Foreskin melanocyte (primary cell): ENCODE measurements at places on chromosomes 6 and 20.
A peak's percentile ranks its signal among the peaks of the same experiment; 100 is the strongest.

DNA sequence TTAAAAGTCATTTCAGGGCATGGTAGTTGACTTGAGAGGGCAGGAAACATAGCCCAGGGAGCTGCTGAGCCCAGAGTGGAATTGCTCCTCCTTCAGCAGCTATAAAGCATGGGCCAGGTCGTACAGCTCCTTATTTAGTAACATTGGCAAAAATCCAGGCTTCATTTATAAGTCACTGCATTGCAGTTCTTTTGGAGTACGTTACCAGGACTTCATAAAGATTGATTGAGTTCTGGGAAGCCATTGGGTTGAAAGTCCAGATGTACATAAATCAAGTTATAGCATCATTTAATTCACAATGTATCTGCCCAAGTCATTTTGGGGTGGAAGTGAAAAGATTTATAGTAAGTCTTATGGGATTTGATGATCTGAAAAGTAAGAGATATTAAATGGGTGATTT, 53.0 kb upstream of the ANKEF1 start:
- DNase-seq, result no peak

DNA sequence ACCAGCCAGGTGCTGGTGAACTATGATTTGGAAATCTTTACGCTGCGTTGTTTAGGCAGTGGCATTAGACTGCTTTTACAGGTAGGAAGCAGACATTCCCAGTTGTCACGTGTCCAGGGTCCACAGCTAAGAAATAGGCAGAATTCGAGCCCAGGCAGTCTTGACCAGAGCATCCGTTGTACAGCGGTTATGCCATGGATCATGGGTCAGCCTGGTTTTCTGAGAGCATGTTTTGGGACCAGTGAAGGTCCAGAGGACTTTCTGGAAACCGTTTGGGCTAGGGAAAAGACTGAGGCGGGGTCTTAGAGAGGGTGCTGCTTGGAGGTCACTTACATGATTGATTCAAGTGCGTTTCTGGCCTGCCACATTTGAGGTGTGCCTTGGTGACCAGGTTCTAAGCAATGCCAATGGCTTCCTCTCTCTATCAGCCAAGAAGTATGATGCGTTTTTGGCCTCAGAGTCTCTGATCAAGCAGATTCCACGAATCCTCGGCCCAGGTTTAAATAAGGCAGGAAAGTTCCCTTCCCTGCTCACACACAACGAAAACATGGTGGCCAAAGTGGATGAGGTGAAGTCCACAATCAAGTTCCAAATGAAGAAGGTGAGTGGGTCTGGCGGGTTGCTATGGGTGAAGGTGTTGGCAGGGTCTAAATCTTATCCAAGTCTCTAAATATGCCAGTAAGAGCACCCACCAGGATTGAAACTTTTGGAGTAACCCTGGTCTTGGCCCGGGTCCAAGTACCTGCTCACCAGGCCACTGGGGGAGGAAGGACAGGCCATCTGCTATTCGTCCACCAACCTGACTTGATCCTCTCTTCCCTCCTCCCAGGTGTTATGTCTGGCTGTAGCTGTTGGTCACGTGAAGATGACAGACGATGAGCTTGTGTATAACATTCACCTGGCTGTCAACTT, 1.8 kb downstream of the RPL10A start:
- DNase-seq, result no peak

DNA sequence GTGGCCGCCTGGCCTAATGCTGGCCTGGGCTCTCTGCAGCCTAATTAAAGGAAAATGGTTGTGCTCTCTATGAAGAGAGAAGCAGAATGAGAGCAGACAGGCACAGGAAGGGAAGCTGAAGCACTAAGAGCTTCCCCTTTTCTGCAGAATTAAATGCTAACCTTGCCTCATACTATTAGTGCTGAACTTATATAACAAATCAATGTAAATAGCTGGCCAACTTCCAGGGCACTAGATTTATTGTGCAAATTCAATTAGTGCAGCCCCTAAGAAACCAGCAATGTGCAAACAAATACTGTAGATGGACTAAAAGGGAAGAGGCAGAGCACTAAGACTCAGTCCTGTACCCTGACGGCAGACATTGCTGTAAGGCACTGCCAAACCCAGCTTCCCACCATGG, 36.1 kb upstream of the INSM1 start:
- no peak for DNase-seq

- DNase-seq, result no peak
Measured at GRCh38 chr6:13177664-13178063, 150.7 kb downstream of the TBC1D7 start.

DNA sequence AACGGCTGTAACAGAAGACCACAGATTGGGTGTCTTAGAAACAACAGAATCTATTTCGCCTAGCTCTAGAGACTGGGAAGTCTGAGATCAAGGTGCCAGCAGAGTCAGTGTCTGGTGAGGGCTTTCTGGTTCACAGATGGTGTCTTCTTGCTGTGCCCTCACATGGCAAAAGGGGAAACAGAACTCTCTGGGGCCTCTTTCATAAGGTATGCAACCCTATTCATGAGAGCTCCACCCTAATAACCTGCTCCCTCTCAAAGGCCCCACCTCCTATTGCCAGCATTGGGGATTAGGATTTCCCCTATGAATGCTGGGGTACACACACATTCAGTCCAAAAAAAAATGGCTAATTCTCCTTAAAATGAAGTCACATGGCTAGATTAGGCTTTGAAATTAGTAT, 10.0 kb downstream of the TXNDC5 start:
- DNase-seq, result no peak

GRCh38 chr20:63536997-63537524, at the start of gene PTK6:
Gene PTK6 (minus strand): TSS chr20:63537376. CDS start chr20:63537314, 62 bp downstream.
- DNase-seq, result no peak

- no peak for DNase-seq
Measured at GRCh38 chr20:62425281-62426058, 1.9 kb downstream of the RBBP8NL start.

DNA sequence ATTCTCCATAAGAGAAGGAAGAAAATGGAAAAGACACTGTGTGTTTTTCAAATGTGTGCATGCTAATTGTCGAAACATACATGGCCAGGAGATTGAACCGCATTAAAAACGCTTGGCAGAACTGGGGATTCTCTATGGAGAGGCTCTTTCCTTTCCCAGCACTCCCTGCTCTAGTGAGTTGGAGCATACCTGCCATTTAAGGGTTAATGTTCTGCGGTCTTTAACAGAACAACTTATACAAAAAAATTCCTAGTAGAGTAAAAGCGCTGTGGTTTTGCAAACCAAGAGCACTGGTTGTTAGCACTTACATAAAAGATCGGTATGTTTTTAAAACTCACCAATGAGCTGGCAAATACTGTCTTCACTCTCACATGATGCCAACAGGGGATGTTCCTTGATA, 1.5 kb downstream of the TAGAP start:
- DNase-seq, result no peak

DNA sequence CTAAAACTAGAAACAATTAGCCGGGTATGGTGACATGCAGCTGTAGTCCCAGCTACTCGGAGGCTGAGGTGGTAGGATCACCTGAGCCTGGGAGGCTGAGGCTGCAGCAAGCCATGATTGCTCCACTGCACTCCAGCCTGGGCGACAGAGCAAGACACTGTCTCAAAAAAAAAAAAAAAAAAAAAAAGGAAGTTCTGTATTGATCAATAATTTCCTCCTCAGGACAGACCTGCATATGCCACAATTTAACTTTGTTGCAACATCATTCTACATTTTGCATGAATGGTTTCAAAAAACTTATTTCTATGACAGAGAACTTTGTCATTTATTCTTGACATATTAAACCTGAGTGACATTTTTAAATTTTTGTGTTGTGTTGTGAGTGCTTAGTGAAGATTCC, 5.5 kb downstream of the DNAJC5 start:
- DNase-seq, result no peak

DNA sequence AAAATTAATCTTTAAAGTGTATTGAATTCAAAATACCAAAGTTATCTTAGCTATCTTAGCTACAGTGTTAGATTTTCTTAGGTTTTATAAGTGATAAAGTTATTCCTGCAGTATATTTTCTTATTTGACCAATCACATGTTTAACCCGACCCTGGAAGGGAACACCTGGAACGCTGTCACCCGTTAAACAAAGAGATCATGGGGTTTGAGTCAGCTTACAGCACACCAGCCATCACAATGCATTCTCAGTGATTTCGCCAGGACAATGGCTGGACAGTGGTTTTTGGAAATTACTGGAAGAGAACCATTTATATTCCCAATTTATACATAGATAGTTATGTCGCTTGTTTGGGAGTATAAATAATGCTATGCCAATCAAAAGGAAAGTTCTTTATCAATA, 10.5 kb downstream of the C6orf118 start:
- DNase-seq, result no peak

GRCh38 chr20:33770005-33770404, 38.2 kb downstream of the ZNF341 start:
- DNase-seq, result no peak

GRCh38 chr6:135372758-135373157, 124.8 kb downstream of the AHI1 start:
- no peak for DNase-seq

GRCh38 chr6:35181308-35181932, 32.3 kb upstream of the SCUBE3 start:
- no peak for DNase-seq

- DNase-seq, result no peak
Measured at GRCh38 chr6:163371129-163371528, 43.4 kb upstream of the QKI start.

DNA sequence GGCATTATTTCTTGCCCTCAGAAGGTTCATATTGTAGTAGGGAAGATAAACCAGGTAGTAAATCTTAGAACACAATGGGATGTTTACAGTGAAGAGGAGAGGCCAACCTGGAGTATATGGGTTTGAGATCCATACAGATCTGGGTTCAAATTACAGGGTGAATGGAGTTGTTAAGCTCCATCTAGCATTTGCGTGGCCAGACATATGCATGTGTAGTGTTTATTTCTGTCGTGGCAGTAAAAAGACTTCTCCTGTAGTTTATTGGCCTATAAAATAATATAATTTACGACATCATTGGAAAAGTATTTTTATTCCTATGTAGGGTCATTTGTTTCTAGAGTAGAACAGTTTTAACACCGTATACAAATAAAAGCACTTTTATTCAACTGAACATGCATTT, 25.2 kb upstream of the TULP4 start:
- DNase-seq, result no peak

DNA sequence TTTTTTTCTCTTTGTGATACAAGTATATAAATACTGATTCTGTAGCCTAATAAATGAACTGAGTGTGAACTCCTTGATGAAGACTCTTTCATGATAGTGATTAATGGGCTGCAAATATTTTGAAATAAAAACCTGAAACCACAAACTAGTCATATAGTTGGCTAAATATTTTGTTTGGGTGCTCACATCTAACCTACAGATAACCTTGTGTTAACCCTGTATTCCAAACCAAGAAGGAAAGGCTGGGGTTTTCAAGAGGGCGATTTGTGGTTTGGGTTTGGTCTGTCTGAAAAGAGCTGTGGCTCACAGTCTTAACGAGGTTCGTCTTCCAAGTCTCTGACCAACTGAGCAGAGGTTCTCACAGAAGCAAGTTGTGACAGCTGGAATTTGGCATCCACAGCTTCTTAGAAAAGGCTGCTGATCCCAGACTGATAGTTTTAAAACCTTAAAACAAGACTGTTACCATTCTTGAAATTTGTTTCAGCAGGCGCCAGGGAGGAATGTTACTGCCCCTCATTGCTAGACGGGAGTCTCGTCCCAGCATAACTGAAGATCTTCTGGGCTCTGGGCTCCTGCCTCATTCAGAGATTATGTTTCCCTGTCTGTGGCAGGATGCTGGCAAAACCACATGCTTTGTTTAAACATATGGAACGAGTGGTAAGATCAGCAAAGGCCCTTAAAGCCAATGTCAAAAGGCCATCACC, 736.4 kb upstream of the MARCKS start:
- DNase-seq, result no peak

DNA sequence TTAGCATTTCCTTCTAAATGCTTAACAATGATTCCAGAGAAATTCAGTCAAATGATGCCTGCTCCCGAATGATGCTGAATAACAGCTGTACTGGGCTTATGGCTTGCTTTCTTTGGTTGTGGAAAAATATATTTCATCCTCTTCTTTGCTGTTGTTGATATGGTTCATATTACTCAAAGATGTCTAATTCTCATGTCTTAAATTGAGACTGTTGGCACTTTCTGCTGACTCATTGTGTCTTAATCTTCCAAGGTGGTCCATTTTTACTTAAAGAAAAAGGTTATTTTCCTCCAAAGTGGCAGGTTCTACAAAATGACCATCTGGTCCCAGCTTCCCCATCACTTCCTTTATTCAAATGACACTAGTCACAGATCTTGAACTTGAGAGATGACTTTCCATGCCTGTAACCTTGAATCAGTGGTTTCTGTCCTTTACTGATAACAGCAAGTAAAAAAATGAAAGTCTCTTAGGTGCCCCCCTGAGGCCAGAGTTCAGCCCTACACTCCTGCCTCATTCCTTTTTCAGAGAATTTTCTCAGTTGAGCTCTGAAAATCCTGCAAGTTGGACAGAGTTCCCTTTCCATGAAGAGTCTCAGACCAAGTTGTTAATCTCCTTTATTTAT, 6.9 kb downstream of the SNAP25 start:
- DNase-seq, result no peak

DNA sequence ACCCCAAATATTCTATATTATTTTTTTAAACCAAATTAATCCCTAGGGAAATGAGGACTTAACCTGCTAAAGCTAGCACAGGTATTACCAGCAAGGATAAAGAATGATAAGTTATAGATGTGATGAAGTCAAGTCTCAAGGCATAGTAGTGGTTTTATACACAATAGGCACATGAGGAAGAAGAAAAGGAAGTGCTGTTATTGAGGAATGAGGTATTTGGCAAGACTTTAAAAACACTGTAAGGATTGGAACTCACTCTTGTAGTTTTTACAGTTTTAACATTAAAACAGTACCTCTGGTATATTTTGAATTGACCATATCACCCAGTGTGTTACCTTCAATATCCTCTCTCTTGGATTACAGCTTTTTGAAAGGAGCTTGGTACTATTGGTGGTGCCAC, 54.6 kb downstream of the PHF3 start:
- DNase-seq, result no peak

DNA sequence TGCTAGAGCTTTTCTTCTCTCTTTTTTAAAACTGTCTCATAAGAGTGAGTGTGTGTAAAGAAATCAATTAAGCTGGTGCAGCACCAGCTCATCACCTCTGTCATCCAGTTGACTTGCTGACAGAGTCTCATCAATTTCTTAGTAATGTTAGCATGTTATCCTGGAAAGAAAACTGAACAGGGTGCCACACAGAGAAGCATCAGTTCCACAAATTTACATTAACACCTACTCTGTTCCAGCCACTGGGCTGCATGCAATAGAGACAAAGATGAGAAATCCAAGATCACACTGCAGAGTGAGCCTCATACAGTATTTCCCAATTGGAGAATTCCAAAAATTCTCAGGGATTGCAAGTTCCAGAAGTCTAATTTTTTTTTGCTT, 207.0 kb upstream of the CITED2 start:
- no peak for DNase-seq

- peak; percentile 17 for DNase-seq
Measured at GRCh38 chr6:43275801-43276576, 22.1 kb upstream of the SLC22A7 start.

- DNase-seq, result no peak
Measured at GRCh38 chr20:79565-79964, 7.9 kb upstream of the DEFB125 start.

- no peak for DNase-seq
Measured at GRCh38 chr6:90101403-90101802, 195.2 kb downstream of the BACH2 start.
